ENCODE measurements at places on chromosomes 3 and 15. TPM values are rescaled to one million over a fixed set of nuclear protein-coding genes. Genes with fewer than 3 reads are reported as not detected.

The SLC9C1 gene
- not detected for total RNA-seq

The C3orf49 gene
- not detected for total RNA-seq

The SCN5A gene
- total RNA-seq = 0.17 TPM

The TYRO3 gene
- total RNA-seq = 3.9 TPM

The MINAR1 gene
- total RNA-seq = 1.3 TPM

The ERC2 gene
- 11.3 TPM for total RNA-seq

The NT5DC2 gene
- total RNA-seq = 73.1 TPM

The AQP9 gene
- total RNA-seq = not detected

The CHRNB4 gene
- total RNA-seq = not detected

The NEDD4 gene
- total RNA-seq = 27.9 TPM

The TMEM212 gene
- not detected for total RNA-seq

The CD80 gene
- not detected for total RNA-seq

The EOMES gene
- 0.06 TPM for total RNA-seq

The GOLGA6B gene
- not detected for total RNA-seq

The SKOR1 gene
- not detected for total RNA-seq

The PRTG gene
- 2.9 TPM for total RNA-seq

The FAM162A gene
- total RNA-seq = 52.5 TPM

The ARF4 gene
- 216 TPM for total RNA-seq

The IL17RE gene
- total RNA-seq = 0.18 TPM

The ZMYND10 gene
- 0.17 TPM for total RNA-seq

The PEX5L gene
- total RNA-seq = 1.5 TPM

The MYO5C gene
- total RNA-seq = 16.5 TPM

The LSM3 gene
- total RNA-seq = 22.3 TPM

The SNX22 gene
- not detected for total RNA-seq

The TM4SF4 gene
- total RNA-seq = not detected

The CGGBP1 gene
- total RNA-seq = 28.6 TPM

The TPRG1 gene
- total RNA-seq = 0.54 TPM

The SOX2 gene
- total RNA-seq = 3.1 TPM

The PLXNA1 gene
- total RNA-seq = 25.7 TPM

The RETNLB gene
- total RNA-seq = not detected

The RBPMS2 gene
- not detected for total RNA-seq

The ULK3 gene
- 24.3 TPM for total RNA-seq

The TMEM108 gene
- total RNA-seq = 0.34 TPM

The CCR5 gene
- total RNA-seq = not detected

The SCN10A gene
- not detected for total RNA-seq

The C3orf22 gene
- total RNA-seq = not detected

The RGMA gene
- not detected for total RNA-seq

The LYZL4 gene
- 0.23 TPM for total RNA-seq

The SUSD5 gene
- total RNA-seq = 2.3 TPM

The KBTBD13 gene
- total RNA-seq = not detected

The ANKUB1 gene
- total RNA-seq = not detected

The CFAP100 gene
- total RNA-seq = not detected
